ENCODE measurements at places on chromosomes 12 and 14.

DNA sequence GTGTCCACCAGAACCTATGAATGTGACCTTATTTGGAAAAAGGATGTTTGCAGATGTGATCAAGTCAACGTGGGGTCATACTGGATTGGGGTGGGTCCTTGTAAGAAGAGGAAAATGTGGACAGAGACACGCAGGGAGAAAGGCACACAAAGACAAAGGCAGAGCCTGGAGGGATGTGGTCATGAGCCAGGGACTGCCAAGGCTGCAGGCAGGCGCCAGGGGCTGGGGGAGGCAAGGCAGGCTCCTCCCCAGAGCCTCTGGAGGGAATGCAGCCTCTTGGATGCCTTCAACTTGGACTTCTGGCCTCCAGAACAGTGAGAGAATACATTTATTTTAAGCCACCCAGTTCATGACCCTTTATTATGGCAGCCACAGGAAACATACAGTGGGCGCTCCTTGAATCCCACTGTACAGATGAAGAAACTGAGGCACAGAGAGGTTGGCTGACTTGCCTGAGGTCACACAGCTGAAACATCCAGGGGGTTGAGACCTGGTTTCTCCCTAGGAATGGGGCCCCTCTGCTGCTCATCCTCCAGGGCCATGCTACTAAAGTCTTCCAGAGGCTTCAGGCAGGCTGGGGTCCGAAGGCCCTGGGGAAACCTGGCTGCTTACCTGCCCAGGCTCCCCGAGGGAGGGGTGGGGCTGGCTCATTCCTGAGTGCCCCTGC, 99.7 kb downstream of the RFLNA start:
- DNase-seq: no peak

GRCh38 chr14:98886982-98887381, 385.0 kb downstream of the BCL11B start:
- no peak for DNase-seq

DNA sequence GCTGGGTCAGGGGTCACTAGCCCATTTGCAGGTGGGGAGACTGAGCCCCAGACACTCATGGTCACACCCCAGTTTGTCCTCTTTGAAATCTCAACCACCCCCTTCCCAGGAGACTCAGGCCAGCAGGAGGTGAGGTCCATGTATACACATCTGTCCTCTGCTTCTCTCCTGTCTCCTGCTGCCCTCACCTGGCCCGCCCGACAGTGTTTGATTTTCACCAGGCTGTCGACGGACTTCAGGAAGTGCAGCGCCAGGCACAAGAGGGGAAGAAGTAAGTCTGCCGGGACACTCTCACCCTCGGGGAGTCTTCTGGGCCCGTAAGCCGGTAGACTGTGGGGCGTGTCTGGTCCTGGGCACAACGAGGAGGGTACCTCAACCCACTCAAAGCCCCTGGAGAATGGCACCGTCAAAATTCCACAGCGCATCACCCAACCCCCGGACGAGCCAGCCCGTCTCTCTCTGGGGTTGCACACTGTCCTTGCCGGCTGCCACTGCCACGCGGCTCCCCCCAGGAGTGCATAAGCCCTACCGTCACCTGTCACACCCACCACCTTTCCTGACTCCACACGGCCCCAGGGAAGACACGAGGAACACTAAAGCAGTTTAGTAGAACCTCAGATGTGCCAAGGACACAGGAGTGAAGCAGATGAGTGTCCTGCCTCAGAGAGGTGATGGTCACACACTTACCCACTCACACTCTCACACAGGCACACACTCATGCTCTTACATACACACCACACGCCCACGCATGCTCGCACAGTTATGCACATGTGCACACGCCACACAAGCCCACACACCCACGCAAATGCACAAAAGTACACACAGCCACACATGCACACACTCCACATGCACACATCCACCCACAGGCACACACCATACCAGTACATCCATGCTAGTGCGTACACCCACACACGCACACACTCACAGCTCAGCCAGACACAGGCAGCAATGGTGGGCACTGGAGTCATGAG, 13.1 kb upstream of the SIVA1 start:
- DNase-seq: no peak

GRCh38 chr14:65502676-65503124, 90.2 kb downstream of the FUT8 start:
- no peak for DNase-seq

DNA sequence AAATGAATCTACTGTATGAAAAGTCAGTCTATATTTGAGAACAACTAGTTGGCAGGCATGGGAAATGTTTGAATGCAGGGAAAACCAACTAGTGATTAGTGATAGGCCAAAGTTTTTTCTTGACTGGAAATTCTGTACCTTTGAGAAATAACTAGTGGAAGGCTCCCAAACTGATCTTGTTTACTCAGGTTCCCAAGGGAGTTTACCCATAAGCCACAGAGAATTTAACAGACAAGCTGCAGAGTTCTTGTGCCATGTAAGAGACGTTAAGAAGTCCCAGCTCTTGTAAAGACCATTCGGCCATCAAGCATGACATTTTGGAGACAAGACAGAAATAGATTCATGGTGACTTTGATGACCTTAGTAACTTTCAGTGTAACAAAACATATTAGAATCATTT, 1882.8 kb upstream of the SEL1L start:
- no peak for DNase-seq

DNA sequence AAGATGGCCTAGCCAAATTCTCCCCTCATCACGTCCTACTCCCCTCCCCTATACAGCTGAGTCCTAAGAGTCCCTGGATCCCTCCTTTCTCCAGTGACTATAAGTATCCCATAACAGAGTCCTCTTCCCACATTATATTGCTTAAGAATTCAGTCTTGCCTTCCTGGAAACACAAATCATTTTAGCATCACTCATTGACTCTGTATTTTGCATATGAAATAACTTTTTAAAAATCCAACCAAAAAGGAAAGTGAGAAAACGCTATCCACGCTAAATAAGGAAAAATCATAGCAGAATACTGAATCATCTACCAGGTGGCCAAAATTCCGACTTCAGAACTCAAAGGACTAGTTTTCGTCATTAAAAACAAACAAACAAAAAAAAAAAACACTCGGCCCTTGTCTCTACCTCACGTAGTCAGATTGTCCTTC, 130.2 kb downstream of the GCH1 start:
- DNase-seq: no peak

DNA sequence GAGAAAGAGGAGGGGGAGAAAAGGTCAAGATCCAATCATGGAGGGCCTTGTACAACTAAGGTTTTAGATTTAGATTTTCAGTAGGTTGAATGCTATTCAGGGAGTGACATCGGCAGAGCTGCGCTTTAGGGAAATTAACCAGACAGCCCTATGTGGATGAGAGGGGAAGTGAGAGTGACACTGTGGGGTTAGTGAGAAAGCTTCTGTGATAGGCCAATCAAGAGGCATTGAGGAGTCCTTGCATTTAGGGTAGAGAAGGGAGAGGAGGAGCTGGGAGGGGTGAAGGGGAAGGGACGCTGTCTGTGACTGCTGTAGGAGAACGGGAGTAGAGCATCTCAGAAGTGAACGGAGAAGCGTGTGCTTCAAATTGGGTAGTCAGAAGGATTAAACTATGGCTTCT, 3.4 kb downstream of the HSD17B6 start:
- no peak for DNase-seq

DNA sequence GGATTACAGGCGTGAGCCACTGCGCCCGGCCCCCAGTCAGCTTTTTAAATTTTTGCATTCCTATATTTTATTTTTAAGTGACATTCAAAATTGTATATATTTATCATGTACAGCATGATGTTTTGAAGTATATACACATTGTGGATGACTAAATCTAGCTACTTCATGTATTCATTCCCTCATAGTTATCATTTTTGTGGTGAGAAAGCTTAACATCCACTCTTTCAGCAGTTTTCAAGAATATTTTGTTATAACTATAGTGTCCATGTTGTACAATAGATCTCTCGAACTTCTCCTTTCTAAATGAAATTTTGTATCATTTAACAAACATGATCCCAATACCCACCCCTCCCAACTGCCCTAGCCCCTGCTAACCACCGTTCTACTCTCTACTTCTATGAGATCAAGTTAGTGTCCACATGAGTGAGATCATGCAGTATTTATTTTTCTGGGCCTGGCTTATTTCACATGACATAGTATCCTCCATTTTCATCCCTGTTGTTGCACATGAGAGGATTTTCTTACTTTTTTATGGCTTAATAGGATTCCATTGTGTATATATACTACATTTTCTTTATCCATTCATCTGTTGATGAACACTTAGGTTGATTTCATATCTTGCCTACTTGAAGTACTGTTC, 8.8 kb upstream of the HEBP1 start:
- DNase-seq: no peak

DNA sequence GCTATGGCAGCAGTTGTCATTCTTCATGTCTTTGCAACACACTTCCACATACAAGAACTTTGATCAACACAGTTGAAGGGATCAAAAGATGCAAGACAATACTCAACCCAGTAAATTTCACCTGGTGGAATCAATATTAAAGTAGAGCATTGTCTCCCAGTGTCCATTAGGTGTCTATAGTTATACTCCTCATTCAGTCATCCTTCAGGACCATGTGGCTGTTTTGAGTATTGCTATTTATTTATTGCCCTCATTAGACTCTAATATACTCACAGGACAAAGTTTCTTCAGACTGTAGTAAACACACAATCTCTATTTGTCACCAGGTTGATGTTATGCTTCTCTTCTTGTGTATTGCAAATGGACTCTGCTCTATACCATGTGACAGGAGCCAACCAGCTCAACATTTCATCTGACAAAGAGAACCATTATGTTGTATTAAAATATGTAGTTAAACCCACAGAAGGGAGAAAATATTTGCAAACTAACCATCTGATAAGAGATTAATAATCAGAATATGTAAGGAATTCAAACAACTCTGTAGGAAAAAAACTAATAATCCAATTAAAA, 146.6 kb downstream of the TGFB3 start:
- no peak for DNase-seq

GRCh38 chr12:44976246-44976645, 74.7 kb downstream of the DBX2 start:
- DNase-seq: no peak

GRCh38 chr14:54209511-54210250, 187.1 kb upstream of the CDKN3 start:
- DNase-seq: no peak

DNA sequence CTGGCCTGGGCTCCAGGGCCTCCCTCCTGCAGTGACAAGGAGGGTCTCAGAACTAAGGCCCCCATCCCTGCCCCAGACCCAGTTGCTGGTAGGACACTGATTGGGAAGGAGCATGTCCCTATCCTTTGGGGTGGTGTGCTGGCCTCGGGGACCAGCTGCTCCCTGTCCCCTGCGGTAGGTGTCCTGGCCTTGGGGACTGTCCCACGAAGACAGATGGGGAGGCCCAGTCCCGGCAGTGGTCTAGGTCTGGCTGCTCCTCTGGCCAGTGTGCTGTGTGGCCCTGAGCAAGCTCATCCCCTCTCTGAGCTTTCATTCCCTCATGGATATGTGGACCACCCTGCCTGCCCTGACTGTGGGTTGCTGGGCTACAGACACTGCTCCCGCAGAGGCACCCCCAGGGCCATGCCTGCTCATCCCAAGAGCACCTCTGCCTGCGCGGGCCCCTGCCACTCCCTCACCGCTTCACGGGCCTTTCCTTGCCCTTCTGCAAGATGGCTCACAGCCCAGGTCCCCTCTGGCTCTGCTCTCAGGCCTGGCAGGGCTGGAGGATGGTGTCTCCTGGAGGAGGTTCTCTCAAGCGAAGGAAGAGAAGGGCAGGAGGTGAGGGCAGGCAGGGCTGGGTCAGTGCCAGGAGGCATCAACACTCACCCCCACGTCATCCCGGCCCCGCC, 12.5 kb downstream of the AHNAK2 start:
- DNase-seq: no peak

DNA sequence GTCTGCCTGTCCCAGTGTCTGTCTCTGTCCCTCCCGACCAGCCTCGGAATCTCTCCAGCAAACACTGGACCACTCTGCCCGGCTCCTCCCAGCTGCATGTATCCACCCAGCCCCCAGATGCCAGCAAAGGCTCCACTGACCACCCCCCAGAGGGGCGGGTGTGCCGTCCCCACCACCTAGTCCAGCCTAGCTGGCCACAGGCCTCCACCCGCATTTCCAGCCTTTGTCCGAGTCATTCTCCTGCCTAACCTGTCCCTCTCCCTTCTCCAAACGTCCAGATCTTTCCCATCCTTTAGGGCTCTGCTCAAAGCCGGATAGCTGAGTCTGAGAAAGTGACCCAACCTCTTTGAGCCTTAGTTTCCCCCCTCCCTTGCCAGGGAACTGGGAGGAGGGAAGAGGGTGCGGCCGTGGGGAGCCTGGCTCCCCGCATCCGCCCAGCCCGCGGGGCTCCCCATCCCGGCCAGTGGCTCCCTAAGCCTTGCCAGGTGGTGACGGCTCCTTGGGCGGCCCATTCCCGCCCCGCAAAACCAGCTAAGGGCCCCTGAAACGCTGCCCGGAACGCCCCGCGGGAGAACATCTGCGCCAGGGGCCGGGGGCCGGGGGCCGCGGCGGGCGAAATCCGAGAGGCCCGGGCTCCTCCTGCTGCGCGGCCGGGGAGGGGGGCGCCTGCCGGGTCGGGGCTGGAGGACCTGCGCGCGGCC, 34.6 kb upstream of the ANKRD9 start:
- no peak for DNase-seq

- DNase-seq: no peak
Measured at GRCh38 chr12:110858848-110859247, 12.1 kb downstream of the CCDC63 start.

- no peak for DNase-seq
Measured at GRCh38 chr14:61128382-61129167, 147.5 kb downstream of the SLC38A6 start.

GRCh38 chr14:61280526-61281185, 482 bp downstream of the TMEM30B start:
- peak; percentile 70 for DNase-seq

DNA sequence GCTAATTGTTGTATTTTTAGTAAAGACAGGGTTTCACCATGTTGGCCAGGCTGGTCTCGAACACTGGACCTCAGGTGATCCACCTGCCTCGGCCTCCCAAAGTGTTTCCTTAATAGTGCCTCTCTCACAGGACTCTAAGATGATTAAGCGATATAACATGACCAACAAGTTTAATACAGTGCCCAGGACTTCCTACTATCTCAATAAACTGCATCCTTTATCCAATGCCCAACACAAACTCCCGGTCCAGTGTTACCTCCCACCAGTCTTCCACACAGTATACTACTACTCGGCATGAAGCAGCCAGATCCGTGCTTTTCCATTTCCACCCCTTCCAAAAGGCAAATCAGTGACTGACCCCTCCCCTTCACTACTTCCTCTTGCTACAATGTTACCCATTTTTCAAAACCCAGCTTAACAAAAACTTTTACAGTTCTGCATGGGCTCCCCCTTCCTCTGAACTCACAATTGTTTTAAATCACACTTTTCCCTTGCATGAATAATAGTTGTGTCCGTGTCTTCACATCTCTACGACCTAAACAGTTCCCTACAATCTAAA, 900 bp downstream of the NOP2 start:
- no peak for DNase-seq

Measured in activated T-helper 1 cell treated with Interleukin-2 at 50 U/mL for 16 hours (primary cell).